ENCODE measurements at places on chromosomes 7 and 10. TPM values are rescaled to one million over a fixed set of nuclear protein-coding genes. Genes with fewer than 3 reads are reported as not detected.

TMEM196 gene
- not detected for polyA plus RNA-seq

CALN1 gene
- polyA plus RNA-seq, result 0.02 TPM

NYAP1 gene
- polyA plus RNA-seq, result 0.39 TPM

ARMC3 gene
- polyA plus RNA-seq, result 4.0 TPM

FBXL13 gene
- polyA plus RNA-seq, result 1.4 TPM

ABCB8 gene
- 28.7 TPM for polyA plus RNA-seq

OR2A42 gene
- 0.04 TPM for polyA plus RNA-seq

HMX3 gene
- not detected for polyA plus RNA-seq

STEAP2 gene
- 5.3 TPM for polyA plus RNA-seq

TAS2R3 gene
- not detected for polyA plus RNA-seq

VAX1 gene
- polyA plus RNA-seq, result not detected

Data from lung (tissue), 17 donors.